ENCODE measurements at places on chromosomes 1 and 21.
A peak's percentile ranks its signal among the peaks of the same experiment; 100 is the strongest.

DNA sequence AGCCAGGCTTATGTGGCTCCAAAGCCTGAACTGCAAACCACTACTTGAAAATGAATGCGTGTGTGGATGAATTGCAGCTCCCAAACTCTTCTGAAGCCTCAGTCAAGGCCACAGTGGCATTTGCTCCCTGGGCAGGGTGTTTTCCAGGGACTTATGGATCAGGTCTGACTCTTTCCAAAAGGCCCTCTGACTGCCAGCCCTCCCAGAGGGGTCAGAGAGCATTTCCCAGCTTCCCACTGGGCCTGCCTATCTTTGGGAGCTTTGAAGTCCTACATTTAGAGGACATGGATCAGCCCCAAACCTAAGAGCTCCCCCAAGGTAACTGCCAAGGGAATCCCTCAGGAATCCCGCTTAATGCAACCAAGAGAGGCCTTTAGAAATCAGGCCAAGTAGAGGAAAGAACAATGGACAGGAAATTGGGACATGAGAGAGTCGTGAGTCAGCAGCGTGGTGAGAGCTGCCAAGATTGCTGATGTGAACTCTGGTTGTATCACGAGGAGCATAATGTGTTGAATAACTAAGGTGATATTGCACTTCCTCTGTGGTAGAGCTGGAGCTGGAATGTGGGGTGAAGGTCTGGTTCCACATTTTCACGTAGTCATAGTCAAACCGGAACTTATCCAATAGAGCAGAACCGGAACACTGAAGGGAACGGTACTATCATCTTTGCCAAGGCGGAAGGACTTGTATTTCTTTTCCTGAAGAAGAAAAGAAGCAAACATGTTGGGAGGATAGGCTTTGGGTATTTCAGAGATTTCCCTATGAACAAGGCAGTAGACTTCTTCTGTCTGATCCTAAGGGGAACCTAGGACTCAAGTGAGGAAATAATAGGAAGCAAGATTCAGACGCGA lies 99.4 kb upstream of the JUN start:
- DNase-seq, result no peak

GRCh38 chr1:56850922-56851321 lies 3.7 kb upstream of the C8A start:
- no peak for DNase-seq

DNA sequence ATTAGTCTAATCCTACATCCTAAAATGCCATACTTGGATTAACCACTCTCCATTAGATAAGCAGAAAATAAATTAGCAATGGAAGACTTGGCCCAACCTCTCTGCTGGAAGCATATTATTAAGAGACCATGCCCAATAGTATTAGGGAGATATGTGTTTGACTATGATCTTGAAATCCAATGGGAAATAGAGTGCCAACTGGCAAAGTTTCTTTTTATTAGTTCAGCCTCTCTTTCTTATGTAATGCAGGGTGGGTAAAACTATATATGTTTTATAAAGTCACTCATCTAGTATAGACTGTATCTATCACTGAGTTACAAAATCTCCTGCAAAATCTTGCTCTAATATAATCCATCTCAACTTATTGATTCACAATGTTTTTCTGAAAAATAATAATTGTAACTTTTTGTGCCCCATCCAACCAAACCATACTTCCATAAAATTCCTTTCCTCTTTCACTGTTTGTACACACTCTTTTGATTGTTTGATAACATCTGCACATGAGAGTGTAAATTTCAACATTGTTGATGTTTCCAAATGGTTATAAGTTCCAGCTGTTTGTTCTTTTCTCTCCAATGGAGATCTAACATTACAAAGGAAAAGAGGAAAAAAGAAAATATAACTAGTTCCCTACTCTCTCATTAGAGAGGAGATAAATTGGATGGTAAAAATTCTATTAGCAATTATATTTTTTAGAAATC lies 408.1 kb upstream of the ADGRL2 start:
- no peak for DNase-seq

GRCh38 chr1:3695326-3696217 lies 43.3 kb downstream of the TP73 start:
- DNase-seq, result peak; percentile 12

DNA sequence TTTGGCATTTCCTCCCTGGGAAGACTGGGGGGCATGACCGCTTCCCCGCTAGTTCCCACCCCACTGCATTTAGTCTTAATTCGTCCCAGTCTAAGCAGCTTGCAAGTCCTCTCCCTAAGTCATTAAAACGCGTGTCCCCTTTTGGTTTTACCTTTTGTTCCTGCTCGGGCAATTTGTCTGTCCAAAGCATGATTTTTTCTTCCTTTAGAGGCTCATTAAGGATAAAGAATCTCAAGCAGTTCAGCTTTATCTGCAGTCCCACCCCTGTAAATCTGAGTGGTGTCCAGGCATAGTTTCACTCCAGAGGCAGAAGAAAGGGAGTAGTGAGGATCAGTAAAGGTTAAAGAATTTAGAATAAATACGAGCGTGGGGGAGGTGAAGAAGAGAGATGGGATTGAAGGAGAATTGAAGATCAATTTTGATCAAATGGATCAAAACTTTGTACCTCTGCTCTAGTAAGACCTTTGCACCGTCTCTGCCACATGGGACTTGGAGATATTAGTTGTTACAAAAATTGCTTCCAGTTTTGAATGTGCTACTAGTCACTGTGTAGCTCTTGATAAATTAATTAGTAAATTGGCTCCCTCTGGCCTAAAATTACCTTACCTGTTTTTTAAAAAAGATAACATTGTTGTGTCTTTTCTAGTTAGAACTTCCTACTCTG lies 989 bp upstream of the ETV3 start:
- no peak for DNase-seq

All from activated T-cell treated with anti-CD3 and anti-CD28 coated beads for 24 hours (primary cell).